Left renal cortex interstitium (tissue), 4 donors: ENCODE measurements at places on chromosomes 16 and 17. TPM values are rescaled to one million over a fixed set of nuclear protein-coding genes. Genes with fewer than 3 reads are reported as not detected.

The CHST6 gene
- polyA plus RNA-seq = 0.98 TPM

GRCh38 chr17:16478649-16479048 lies 13.3 kb downstream of the LRRC75A start:
- no peak for DNase-seq

- no peak for DNase-seq
Measured at GRCh38 chr16:78823027-78823426, 723.6 kb downstream of the WWOX start.

DNA sequence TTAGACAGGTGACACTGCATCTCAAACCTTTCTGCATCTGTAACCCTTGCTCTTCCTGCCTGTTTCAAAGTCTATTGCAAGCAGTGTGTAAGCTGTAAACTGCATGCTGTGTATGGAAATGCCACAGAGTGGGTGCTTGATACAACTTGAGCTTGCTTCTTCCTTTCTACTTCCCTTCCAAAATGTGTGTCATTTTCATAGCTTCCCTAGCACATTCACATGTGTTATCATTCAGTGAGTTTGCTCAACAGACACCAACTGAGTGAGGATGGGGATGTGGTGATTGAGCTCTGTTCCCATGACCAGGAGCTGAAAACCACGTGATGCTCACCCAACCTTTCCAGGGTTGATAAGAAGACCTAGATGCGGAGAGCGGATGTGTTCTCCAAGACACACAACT lies 111.1 kb downstream of the VAT1L start:
- DNase-seq = no peak

DNA sequence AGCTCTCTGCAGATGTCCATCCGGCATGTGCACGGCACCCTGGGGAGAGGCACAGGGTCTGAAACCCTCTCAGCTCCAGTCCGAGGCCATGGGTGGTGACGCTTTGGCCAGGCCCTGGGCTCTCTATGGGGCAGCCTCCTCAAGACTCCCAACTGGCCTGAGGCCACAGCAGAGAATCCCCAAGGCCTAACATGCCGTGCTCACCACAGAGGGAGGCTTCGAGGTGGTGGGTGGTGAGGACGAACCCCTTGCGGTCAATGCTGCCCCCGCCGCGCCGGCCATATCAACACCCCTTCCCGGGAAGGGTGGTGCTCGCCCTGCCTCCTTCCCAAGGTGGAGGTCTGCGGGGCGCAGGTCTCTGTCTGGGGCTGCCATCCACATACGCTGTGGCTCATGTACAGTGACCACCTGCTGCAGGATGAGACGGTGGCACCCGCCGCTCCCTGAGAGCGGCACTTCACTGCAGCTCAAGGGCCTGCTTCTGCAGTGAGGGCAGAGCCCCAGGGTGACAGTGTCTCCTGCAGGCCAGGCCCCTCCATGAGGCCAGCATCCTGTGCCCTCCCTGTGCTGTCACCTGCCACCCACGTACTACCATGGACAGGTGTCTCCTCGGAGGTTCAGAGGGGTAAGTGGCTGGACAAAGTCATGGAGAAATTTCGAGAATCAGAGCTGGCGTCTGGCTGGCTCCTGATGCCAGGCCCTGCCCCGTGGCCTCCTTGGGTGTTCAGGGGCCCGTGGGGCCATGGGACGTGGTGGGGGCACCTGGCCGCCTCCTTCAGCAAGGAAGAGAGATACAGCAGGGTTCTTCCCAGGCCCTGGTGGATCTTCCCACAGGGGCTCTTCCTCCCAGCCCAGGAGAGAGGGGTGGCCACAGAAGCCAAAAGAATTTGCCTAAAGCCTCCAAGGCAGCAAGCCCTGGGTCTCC lies 54.6 kb upstream of the ACSF3 start:
- no peak for DNase-seq

GRCh38 chr17:62600805-62601204 lies 26.7 kb upstream of the MRC2 start:
- DNase-seq = no peak

- DNase-seq = no peak
Measured at GRCh38 chr16:27951489-27952120, 111.9 kb downstream of the GSG1L start.

DNA sequence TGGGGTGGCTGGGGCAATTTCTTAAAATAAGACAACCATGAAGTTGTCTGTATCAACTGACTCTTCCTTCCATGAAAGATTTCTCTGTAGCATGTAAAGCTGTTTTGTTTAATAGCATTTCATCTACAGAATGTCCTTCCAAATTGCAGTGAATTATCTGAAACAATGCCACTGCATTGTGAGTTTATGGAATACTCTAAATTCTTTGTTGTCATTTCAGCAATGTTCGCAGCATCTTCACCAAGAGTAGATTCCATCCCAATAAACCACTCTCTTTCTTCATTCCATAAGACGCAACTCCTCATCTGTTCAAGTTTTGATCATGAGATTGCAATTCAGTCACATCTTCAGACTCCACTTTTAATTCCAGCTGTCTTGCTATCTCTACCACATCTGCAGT lies 54.6 kb downstream of the CPPED1 start:
- no peak for DNase-seq
